ENCODE measurements at places on chromosomes 16 and 17.
A peak's percentile ranks its signal among the peaks of the same experiment; 100 is the strongest.

DNA sequence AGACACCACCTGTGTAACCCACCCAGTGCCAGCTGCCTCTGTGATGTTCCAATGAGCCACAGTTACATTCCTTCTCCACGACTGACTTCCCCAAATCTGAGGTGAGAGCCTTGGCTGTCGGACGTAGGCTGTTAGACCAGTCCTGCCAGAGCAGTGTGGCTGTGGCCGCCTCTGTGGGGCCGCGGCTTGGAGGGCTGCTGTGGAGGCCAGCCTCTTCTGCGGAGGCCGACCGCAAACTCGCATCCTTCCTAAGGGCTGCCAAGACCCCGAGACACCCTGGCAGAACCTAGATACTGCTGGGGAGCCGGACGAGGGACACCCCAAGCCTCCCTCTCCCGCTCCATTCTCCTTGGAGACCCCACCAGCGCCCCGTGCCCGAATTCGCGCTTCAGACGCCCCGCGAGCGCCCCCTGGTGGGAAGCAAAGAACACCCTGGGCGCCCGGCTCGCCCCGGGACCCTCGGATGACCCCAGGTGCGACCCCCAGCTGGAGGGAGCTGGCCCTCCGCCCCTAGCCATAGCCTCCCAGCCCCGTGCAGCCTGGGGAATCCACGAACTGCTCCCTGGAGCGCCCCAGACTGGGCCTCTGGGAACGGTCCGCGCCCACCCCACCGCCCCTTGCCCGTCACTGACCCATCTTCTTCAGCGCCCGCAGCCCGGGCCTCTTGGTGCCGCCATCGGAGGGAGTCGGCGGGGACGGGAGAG, 547 bp downstream of the PLCD3 start:
- DNase-seq, result peak; percentile 29

DNA sequence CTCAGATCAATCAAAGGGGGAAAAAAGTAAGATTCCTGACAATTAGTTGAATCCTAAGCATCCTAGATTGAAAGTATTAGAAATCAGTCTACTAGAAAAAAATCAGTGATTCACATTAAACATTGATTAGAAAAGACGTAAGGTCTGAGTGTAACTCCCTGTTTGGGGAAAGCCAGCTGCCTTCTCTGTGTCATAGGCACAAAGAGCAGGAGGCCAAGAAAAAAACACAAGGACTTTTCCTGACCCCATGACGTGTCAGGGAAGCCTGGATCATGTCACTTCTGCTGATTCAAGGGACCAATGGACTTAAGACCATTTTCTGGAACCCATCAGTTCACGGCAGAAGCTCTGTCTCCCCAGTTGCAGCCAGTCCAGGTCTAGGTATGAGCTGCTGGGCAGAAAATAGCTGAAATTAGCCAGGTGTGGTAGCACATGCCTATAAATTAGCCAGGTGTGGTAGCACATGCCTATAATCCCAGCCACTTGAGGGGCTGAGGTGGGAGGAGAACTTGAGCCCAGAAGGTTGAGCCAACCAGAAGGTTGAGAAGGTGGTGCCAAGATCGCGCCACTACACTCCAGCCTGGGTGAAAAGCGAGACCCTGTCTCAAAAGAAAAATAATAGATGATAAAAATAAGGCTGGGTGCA, 35.9 kb downstream of the RANBP10 start:
- DNase-seq, result no peak

GRCh38 chr16:17724242-17724898, 253.6 kb upstream of the XYLT1 start:
- no peak for DNase-seq

- no peak for DNase-seq
Observed at GRCh38 chr17:61352408-61352770, 47.3 kb upstream of the TBX2 start.

DNA sequence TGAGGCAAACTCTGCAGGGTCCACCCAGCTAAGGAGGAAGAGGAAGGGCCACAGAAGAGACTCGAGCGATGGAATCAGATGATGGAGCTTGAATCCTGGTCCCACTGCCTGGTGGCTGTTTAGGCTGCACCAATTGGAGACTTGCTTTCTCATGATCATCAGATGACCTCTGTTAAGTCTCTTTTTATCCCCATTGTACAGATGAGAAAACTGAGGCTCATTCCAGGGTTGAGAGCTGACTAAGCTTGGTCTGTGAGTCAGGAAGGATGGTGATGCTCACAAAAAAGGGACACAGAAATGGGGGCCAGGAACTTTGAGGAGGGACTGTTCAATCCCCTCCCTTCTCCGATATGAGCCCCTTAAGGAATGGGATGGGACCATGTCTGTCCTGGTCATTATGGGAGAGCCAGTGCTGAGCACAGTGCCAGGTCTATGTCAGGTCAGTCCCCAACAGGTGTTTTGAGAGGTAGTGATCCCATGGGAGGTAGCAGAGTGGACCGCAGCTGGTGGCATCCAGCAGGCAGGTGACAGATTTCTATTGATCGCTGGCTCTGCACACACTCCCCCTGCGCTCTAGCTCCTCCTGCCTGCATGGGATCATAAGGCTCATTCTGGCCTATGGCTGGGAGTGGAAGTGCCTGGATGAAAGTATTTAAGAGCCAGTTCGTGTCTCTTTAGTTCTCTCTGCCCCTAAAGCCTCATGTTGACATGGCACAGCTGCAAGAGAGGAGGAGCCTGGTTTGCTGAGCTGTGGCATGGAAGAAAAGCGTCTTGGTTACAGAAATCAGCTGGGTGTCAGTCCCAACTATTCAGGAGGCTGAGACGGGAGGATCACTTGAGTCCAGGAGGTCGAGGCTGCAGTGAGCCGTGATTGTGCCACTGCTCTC, 27.2 kb downstream of the SNX20 start:
- DNase-seq, result no peak
